8988T (cell line): ENCODE measurements at places on chromosomes 5 and 9.
A peak's percentile ranks its signal among the peaks of the same experiment; 100 is the strongest.

DNA sequence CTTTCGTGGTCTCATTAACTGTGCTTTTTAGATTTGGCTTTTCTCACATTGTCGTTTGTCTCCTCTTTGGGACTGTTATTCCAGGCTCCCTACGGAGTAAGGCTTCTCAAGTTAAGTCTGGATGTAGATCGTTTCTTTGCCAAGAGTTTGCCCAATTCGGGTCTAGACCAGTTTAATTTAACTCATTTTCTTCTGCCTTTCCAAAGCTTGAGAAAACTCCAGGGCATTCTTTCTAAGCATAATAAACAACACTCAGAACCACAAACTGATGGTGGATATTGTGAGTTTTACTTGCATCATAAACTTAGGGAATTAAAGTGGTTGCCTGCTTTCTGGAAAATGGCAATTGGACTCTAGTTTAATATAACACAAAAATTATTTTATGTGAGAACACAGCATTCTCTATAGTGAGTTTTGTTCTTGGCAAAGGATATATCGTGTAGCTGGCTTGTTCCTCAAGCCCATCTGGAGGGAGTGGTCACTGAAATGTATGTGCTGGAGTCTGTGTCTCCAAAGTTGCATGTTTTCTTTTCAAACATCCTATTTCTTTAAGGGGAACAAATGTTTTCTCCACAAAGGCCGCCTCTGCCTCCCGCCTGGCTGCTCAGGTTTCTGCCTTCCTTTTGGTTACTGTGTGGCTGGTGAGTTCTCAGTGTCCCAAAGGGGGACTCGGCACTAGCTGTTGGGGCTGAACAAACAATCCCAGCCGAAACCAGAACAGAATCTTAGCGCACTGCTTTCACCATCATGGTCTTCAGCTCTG lies 211.3 kb upstream of the FBN2 start:
- DNase-seq = no peak

GRCh38 chr9:17775656-17776055 lies 196.8 kb downstream of the SH3GL2 start:
- no peak for DNase-seq

DNA sequence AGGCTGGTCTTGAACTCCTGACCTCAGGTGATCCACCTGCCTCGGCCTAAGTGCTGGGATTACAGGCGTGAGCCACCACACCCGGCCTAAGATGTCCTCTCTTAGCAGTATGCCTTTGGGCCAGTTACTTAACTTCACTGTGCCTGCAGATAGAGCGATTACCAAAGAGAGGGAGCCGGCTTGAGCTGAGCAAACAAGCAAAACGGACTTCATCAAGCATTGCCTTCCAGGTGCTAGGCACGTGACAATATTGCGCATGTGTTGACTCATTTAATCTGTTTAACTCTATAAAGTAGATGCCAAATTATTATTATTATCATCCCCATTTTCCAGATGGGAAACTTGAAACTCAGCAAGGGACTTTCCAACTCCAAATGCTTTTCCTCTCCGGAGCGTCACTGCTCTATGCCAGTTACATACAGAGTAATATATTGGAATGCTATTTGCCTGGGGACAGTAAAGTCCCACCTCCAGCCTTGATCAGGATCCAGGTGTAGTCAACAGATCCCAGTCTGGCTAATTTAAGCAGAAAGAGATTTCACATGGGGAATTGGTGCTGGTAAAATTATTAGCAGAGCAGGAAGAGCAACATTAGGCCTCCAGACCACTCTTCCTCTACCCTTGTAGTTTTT lies 5.6 kb upstream of the C9orf152 start:
- DNase-seq = no peak

DNA sequence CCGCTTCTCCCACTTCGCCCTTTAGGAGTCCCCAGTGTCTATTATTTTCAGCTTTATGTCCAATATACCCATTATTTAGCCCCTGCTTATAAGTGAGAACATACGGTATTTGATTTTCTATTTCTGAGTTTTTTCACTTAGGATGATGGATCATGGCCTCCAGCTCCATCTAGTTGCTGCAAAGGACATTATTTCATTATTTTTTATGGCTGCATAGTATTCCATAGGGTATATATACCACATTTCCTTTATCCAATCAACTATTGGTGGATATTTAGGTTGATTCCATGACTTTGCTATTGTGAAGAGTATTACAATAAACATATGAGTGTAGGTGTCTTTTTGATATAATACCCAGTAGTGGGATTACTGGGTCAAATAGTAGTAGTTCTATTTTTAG lies 162.9 kb downstream of the FER start:
- no peak for DNase-seq

- no peak for DNase-seq
Measured at GRCh38 chr5:141488591-141489561, at the start of gene PCDHGC5. Gene PCDHGC5 (plus strand): TSS chr5:141489081. CDS start chr5:141489241, 160 bp downstream.

DNA sequence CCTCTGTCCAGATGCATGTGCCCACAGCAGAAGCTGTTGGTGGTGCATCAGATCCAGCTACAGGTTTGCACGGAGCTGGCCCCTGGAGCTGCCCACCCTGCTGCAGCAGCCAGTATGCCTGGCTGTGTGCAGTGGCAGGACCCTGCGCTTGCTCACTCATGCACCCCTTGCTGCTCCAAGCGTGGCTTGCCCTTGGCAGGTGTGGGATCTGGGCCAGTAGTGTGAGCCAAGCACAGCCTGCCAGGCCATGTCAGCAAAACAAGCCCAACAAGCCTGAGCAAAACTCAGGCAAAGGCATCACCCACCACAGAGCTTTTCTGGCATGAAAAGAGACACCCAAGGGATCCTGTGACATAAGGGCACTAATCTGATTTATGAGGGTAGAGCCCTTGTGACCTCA lies 18.3 kb upstream of the ECPAS start:
- no peak for DNase-seq

DNA sequence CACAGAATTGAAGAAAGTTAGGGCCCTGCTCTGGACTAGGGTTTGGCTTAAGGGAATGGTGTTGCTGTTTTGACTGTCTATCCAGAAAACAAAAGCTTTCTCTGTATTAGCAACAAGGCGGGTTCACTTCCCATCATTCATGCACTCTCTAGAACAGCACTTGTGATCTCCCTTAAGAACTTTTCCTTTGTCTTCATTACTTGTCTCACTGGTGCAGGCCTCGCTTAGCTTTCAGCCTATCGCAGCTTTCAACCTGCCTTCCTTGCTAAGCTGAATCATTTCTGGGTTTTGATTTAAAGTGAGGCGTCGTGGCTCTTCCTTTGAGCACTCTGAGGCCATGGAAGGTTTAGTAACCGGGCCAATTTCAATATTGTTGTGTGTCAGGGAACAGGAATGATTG lies 35.2 kb upstream of the LPCAT1 start:
- peak; percentile 20 for DNase-seq

GRCh38 chr5:133474851-133475590 lies 137.3 kb downstream of the FSTL4 start:
- no peak for DNase-seq

DNA sequence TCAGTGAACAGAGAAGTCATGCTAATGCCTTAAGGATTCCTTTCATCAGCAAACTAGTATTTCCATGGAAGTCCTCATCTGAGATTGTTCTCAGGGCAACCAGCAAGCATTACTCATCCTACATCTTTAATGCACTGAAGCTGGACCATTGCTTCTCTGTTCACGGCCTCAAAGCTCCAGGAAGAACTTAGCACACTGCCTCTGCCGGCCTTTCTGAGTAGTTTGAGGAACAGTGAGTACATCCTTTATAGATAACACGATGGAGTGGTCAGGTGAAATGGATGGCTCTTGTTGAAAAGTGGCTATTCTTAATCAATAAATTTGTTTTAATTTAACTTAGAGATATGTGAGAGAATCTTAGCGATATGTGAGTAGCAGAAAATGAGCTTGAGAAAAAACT lies 35.8 kb downstream of the MEGF10 start:
- no peak for DNase-seq

DNA sequence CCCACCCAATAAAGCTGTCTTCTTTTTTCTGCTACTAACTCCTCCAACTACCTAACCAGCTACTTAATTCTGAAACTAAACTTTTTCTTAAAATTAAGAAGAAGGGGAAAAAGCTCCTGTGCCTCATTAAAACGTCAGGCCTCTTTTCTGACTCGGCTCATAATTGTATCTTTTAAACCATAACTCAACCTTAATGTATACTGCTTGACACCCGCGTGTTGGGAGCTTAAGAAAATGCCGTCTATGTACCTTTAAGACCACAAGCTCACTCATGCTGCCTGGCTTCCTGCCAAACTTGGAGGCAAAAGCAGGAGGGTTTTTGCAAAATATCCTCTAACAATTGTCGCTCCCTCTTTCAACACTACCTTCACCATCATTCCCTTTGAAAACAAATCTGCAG lies 5.0 kb downstream of the EBF1 start:
- peak; percentile 65 for DNase-seq

- DNase-seq = no peak
Measured at GRCh38 chr9:6538666-6539071, 106.9 kb downstream of the GLDC start.

- DNase-seq = no peak
Measured at GRCh38 chr5:58666598-58667581, 84.0 kb downstream of the RAB3C start.

DNA sequence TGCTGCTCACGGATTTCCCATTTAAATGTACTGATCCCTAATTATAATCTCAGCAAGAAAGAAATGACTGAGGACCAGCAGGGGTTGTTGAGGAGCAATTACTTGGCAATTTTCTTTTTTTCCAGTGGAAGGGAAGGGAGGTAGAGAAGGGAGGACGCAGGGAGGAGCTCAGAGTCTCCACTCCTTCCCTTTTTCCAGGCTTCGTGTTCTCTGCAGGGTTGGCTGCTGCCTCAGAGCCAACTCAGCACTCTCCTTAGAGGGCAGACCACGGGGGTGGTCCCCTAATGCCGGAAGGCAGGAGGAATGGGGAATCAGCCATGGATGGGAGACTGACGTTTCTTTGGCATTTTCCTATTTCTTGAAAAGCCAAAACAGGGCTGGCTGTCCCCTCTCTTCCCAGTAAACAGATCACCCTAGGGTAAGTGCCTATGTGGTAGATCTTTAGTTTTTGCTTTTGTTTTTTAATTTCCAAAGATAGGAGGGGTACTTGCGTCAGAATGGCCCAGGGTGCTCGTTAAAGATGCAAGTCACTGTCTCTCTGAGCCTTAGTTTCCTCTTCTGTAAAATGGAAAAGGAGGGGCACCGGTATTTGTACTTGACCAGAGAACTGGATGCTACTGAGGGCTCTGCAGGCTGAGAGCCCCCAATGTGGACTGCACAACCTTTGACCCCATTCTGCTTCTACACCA lies 39.6 kb upstream of the LCP2 start:
- DNase-seq = no peak

GRCh38 chr5:124871303-124871702 lies 124.9 kb upstream of the ZNF608 start:
- no peak for DNase-seq

DNA sequence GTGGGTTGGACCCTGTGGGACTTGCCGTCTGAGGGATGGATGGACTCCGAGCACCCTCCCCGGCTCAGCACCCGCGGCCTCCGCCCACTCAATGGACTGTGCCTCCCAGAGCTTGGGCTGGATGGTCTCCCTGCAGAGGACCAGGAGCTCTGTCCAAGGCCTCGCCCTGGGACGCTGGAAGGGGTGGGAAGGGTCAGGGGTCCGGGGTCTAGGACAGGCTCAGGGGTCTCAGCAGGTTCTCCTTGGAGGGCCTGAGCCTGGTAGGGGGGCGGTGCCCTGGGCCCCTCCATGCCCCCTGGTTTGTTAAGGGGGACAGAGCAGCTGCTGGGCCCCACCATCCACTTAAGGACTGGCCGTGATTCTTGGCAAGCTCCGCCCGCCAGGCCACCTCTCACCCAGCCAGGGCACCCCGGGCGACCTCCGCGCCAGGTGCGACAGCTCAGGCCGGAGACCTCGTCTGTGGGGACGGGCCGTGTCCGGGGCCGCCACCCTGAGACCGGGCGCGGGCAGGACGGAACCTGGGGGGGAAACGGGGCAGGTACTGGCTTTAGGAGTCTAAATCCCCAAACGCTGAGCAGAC lies 29.2 kb downstream of the EXOC3 start:
- peak; percentile 87 for DNase-seq

GRCh38 chr5:9363026-9363425 lies 182.8 kb downstream of the SEMA5A start:
- DNase-seq = no peak

- no peak for DNase-seq
Measured at GRCh38 chr9:79610019-79610631, 38.4 kb downstream of the TLE4 start.

GRCh38 chr9:93368437-93368836 lies 83.0 kb upstream of the FAM120A start:
- no peak for DNase-seq

DNA sequence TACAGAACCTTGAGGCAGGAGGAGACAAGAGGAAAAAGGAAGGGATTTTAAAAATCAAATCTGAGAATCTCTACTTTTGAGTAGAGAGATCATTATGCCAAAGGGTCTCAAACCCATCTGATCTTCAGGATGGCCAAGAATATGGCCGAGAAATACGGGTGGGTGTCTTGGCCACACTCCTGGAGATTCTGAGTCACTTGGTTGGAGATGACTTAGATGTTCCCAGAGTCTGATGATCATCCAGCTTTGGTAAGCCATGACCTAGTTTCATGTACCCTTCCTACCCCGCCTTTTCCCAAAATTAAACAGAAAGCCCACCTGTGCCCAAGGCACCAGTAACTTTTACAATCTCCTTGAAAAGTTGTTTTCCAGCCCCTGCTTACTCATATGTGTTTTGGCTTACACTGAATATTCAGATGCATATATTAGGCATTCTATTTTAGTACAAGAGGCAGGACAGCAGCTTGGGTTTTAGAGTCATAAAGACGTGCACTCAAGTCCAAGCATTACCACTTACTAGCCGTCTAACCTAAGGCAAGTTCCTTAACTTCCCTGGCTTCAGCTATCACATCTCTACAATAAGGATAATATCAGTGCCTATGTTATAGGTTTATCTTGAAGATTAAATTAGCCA lies 167.0 kb upstream of the GPR151 start:
- DNase-seq = no peak

GRCh38 chr5:93415819-93416218 lies 165.2 kb downstream of the NR2F1-AS1 start:
- no peak for DNase-seq

DNA sequence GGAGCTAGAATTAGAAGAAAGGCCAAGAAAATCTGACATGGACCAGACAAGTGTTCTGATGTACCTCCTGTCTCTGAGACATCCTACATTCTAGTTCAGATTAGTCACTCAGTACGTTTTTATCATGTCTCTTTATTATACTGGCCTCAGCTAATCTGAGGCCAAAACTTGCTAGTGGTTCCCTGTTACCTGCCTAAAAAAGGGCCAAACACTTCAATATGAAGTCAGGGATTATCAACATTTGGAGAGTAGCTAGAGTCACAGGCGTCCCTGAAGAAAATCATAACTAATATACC lies 587.4 kb downstream of the PRELID2 start:
- no peak for DNase-seq
